ENCODE measurements at places on chromosomes 4 and X.
A peak's percentile ranks its signal among the peaks of the same experiment; 100 is the strongest.

DNA sequence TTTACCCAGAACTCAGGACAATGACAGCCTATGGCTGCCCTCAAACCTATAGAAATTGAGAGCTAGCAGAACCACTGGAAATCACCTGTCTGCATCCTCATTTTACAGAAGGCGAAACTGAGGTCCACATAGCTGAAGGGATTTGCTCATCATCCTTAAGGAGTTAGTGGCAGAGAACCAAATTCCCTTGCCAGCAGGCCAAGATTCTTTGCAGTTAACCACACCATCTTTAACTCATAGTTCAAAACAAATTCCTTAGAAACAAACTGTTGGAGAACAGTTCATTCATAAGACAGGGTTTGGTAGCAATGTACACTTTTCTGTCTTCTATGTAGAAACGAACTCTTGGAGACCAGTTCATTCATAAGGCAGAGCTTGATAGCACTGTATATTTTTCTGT lies 37.9 kb upstream of the RAP2C start:
- DNase-seq: no peak

DNA sequence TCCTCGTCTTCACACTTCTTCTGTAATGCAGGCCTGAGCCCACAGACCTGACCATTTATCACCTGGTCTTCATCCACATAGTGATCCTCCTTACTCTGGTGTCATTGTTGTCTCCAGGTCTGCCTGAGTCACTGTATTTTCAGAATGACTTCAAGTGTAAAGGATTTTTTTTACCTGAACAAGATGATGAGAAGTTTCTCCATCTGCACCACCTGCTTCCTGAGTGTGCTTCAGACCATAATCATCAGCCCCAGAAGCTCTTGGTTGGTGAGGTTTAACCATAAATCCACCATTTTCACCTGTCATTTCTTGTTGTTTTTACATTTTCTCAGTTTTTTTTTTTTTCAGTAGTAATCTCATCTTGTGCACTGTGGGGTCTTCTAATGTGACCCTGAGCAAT lies 39.0 kb downstream of the WDR13 start:
- no peak for DNase-seq

- no peak for DNase-seq
These were observed 318.6 kb downstream of the OPHN1 start for GRCh38 chrX:68114573-68115129.

GRCh38 chr4:76426272-76426671 lies 5.3 kb upstream of the CCDC158 start:
- no peak for DNase-seq

DNA sequence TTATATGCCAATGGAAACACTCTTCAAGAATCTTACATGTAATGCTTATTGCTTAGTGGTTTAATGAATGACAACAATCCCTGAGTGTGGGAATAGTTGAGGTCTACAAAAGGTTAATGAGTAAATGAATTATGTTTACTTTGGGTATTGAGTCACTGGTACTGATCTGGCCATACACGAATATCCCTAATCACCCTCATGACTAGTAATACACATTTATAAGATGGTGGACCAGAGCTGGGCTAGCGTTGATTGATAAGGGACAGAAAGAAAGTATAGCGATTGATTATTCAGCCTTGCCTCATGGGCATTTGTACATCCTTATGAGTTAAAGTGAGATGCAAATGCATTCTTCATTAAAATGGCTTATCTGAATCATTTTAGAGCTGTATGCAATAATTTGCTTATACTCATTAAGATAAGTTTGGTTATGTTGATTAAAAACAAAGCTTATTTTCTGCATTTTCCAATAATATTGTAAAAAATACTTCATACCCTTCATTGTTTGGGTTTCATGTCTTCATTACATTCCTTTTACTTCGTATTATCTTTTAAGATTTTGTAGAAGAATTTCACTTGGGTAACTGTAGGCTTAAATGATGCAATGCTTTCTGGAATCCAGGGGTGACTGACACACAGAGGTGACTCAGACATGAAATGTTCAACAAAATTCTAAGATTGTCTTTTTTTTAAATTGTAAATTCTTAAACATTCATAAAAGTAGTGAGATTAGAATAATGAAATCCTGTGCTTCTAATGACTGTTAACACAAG lies 47.4 kb downstream of the FGF2 start:
- DNase-seq: no peak

- DNase-seq: no peak
These were observed 14.5 kb upstream of the DACH2 start for GRCh38 chrX:86133761-86134160.

GRCh38 chr4:10182446-10183424 lies 66.1 kb upstream of the WDR1 start:
- DNase-seq: peak; percentile 9

Data from stimulated activated CD4-positive, alpha-beta T cell treated with anti-CD3 and anti-CD28 coated beads, Interleukin-1b, Interleukin-23, amount 100 ng/mL, for 48 hours (primary cell).